Hair follicular keratinocyte (primary cell): ENCODE measurements at places on chromosomes 2 and 18. TPM values are rescaled to one million over a fixed set of nuclear protein-coding genes. Genes with fewer than 3 reads are reported as not detected.

Gene FNDC4
- 11.5 and 20.4 TPM in 2 replicates for total RNA-seq

Gene FRZB
- 0.08 TPM in 1 of 2 replicates, not detected in the other for total RNA-seq

Gene GREB1L
- 1.8 and 3.6 TPM in 2 replicates for total RNA-seq

Gene STAMBP
- 64.4 and 81.2 TPM in 2 replicates for total RNA-seq

Gene MYOM1
- 0.04 and 0.08 TPM in 2 replicates for total RNA-seq

Gene SMPD4
- 34.5 and 45.2 TPM in 2 replicates for total RNA-seq

Gene GNLY
- not detected in 2 replicates for total RNA-seq

Gene ALKAL2
- not detected in 2 replicates for total RNA-seq

Gene BCL2
- total RNA-seq: 0.84 and 2.1 TPM in 2 replicates

Gene CFAP221
- total RNA-seq: not detected in 2 replicates

Gene RTP5
- not detected in 2 replicates for total RNA-seq

Gene CKAP2L
- total RNA-seq: 11.3 and 21.2 TPM in 2 replicates

Gene NEU4
- not detected in 2 replicates for total RNA-seq

Gene LYPD6B
- 1.9 and 4.9 TPM in 2 replicates for total RNA-seq

Gene SCN2A
- 0.23 and 0.42 TPM in 2 replicates for total RNA-seq

Gene EMILIN2
- total RNA-seq: 1.6 and 2.1 TPM in 2 replicates

Gene SLC9A4
- not detected in 2 replicates for total RNA-seq

Gene MEX3C
- 38.6 and 52.6 TPM in 2 replicates for total RNA-seq
